GM12865 (cell line): ENCODE measurements at places on chromosomes 5 and 9.

- no peak for DNase-seq
Observed at GRCh38 chr5:14186059-14186830, 43.1 kb downstream of the TRIO start.

- peak; percentile 44 for DNase-seq
Observed at GRCh38 chr9:125663127-125663526, 43.9 kb downstream of the MAPKAP1 start.

DNA sequence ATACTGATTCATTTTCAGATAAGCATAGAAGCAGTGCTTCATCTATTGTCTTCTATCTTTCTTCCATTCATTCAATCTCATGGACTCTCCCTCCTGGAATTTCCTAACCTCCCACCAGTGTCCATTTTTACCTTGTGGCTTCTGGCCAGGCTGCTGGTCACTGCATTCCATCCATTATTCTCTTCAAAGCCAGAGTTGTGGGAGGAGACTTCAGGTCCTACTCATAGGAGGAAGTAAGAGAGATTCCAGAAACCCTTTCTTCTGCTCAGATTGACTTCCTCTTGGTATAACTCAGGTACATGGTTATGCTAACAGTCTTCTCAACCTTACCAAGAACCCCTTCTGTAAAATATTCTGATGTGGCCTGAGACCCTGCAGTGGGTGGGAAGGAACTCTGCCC, 153.3 kb upstream of the SLC12A2 start:
- DNase-seq: no peak

DNA sequence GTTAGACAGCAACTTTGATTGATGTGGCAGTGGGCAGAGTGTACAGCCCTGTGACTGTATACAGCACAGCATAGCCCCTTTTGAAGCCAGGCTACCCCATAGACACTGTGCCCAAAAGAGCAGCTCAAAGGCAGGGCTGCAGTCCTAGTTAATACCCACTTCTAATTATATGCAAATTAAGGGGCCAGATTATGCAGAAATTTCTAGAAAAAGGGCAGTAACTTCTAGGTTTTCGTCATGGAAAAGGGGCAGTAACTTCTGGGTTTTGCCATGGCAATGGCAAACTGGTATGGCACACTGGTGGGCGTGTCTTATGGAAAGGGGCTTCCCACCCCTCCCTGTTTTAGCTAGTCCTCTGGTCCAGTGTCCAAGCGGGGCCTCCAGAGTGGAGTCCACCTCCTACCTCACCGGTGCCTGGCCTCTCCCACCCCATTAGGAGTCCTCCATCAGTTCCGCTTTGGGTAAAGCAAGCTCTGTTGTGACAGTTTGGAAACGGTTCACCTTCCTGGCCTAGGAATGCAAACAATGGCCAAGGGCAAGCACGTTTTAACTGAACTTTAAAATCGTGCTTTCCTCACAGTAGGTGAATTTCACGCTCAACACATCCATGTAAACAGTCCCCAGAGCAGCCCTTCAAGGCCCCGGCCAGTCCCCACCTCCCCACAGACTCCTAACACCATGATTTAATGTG, 5.6 kb downstream of the ADAMTS13 start:
- DNase-seq: no peak

GRCh38 chr5:96338624-96339415, 94.2 kb downstream of the PCSK1 start:
- no peak for DNase-seq
